ENCODE measurements at places on chromosomes 3 and 15. TPM values are rescaled to one million over a fixed set of nuclear protein-coding genes. Genes with fewer than 3 reads are reported as not detected.

Gene OCA2
- total RNA-seq: 0.12 TPM

Gene BOC
- 3.7 TPM for total RNA-seq

Gene PLCH1
- 0.62 TPM for total RNA-seq

Gene CFAP44
- total RNA-seq: 0.91 TPM

Gene TIMP4
- total RNA-seq: 0.52 TPM

Gene WDR93
- not detected for total RNA-seq

Gene GLDN
- 66.0 TPM for total RNA-seq

Gene CSTA
- 62.1 TPM for total RNA-seq

Gene IGSF11
- total RNA-seq: 0.18 TPM

Gene RHCG
- not detected for total RNA-seq

Gene STAC
- total RNA-seq: 4.4 TPM

Gene SCG3
- total RNA-seq: not detected

Gene NANOGP8
- not detected for total RNA-seq

Gene KNG1
- not detected for total RNA-seq

Gene RTP3
- 0.41 TPM for total RNA-seq

Gene ERICH6
- 0.06 TPM for total RNA-seq

Gene VILL
- total RNA-seq: not detected

Gene OPA1
- total RNA-seq: 51.9 TPM

Gene TNNC1
- total RNA-seq: 1.3 TPM

Gene CHRNA7
- 4.0 TPM for total RNA-seq

Gene FOXB1
- not detected for total RNA-seq

Measured in H4 (cell line).